NK-92 treated with Interleukin-12 subunit alpha and Interleukin-12 subunit beta, amount 100 ng/mL, for 24 hours (cell line): ENCODE measurements at places on chromosomes 13 and 19.

DNA sequence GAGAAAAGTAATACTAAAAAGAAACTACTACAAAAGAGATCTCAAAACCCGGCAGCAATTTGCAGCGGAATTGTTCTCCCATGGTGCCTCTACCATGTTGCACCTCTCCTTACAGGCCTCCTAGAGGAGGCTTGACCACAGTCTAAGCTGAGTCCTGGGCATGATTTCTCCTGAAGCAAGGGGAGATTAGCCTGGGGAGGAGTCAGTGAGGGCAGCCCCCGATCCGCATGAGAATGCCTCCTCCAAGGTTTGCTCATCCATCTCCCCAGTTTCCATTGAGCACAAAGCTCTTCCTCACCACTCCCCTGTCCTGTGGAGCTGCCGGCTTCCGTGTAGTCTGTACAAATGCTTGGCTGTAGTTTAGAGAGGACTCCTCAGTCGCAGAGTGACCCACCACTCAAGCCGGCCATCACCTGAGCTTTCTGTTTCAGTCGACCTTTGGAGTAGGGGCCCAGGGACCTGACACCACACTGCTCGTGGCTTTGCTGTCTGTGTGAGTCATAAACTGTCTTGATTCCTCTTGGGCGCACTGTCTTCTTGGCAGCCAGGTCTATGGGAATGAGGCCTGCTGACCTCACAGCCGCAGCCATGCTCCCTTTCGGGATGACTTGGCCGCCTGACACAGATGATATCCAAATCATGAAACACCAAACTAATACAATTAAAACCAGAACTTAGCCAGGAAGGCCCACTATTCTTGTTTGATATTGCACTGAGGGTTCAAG, 72.3 kb downstream of the C1QTNF9 start:
- DNase-seq, result no peak

GRCh38 chr19:16457195-16457953, 14.4 kb downstream of the EPS15L1 start:
- DNase-seq, result no peak

DNA sequence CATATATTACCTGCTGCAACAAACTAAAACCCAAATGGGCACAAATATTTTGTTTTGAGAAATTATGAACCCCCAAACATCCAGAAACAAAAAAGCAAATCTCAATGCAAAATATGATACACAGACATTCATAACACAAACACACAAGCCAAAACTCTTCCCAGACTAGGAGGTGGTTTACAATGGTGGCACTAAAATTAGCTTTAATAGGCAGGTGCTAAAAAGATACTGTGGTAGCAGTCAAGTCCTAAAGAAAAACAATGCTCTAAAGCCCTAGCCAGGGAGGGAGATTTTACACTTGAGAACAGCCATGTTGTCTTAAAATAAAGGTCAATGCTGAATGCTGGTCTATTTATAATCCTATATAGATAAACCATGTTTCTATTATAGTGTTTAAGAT, 65.0 kb downstream of the DOCK9 start:
- no peak for DNase-seq

- no peak for DNase-seq
Observed at GRCh38 chr19:44992336-44993163, 8.7 kb upstream of the RELB start.

DNA sequence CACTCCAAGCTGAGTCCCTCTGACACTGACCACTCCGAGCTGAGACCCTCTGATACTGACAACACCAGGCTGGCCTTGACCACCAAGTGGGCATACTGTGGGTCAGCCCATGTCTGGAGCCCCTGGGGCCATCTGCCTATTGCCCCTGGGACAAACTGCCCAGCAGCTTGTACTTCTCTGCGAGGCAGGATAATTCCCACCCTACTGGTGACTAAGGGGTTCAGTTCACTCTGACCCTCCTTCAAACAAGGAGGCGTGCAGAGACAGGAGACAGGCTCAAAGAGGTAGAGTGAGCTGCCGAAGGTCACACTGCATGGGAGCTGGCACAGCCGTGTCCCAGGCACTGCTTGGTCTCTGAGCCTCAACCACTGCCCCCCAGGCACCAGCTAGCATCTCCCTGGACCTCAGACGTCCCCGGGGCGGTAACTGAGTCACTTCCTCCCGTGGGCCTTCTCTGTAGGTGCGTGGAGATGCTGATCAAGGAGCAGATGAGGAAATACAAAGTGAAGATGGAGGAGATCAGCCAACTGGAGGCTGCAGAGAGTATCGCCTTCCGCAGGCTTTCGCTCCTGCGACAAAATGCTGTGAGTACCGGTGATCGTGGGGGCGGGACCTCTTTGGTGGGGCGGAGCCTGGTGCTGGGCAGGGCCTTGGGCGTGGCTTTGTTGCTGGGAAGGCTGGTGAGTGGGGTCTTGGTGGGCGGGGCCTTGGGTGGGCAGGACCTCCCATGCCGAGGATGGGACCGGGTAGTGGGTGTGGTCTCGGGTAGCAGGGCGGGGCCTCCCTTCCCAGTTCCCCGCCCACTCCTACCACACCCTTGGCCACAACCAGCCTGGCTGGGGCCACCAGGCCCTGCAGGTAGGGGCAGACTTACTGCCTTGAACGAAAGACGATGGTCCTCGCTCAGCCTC, 5.8 kb upstream of the USE1 start:
- no peak for DNase-seq

DNA sequence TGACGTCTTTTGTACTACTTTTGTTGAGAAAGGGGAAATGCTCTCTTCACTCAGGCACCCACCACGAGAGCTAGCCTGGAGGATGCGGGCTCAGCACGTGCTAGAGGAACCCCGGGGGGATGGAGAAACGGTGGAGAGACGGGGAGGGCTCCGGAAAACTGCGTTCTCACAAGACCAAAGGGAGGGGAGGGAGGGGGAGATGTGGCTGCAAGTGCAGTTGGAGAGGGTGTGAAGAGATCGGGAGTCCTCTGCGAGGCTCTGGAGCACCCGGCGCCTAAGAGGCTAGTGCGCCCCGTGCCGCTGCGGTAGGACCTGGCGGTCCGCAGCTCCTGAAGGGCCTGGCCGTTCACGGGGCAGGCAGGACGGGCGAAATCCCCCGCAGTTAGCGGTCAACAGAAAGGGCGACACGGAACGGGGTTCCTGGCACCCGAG, 43.4 kb upstream of the XPO4 start:
- no peak for DNase-seq

DNA sequence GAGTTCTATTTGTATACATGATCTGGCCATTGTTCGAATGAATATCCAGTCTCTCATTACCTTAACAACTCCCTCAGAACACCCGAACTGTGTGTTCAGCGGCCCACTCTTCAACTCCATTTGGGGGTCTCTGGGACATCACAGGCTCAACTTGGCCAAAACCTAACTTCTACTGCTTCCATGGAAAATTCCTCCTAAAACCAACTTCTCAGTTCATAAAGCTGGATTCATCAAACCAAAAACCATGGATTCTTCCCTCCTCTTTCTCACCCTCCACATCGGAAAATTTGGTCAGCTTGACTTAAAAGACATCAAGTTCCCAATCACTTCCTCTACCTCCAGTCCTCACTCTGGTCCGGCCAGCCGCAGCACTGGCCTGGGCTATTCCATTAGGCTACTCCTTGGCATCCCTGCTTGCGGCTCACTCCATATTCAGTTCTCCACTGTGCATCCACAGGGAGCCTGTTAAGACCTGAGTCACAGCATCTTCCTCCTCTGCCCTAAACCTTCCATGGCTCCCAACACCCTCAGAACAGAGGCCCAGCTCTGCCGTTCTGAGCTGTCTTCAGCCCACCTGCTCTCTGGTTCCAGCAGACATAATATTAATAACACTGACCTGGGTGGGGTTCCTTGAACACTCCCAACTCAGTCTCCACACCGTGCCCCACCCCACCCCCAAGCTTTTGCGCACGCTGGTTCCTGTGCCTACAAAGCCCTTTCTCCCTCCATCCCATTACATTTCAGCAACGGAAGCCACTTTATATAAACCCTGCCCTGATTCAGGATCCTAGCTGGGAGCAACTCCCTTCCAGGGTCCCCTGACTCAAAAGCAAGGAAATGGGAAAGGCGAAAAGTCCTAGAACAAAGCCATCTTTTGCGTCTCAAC, 1.1 kb downstream of the ZNF792 start:
- DNase-seq, result no peak

- no peak for DNase-seq
Observed at GRCh38 chr13:114130837-114131582, 1.4 kb downstream of the RASA3 start.

DNA sequence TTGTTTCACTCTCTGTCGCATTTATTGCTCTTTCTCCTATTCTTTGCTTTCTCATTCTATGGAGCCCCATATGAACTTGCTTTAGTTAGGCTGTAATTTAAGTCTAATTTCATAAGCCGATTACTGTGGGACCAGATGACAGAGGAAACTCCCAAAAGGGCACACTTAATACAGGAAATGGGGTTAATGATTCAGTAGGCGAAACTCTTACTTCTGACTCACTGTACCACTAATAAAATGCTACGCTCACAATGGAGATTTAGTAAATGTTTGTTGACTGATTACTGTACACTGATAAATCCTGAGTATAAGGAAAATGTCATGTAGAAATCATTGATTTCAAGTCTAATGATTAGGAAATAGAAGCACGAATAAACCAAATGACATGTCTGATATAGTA, 276.4 kb downstream of the KLF5 start:
- DNase-seq, result no peak

DNA sequence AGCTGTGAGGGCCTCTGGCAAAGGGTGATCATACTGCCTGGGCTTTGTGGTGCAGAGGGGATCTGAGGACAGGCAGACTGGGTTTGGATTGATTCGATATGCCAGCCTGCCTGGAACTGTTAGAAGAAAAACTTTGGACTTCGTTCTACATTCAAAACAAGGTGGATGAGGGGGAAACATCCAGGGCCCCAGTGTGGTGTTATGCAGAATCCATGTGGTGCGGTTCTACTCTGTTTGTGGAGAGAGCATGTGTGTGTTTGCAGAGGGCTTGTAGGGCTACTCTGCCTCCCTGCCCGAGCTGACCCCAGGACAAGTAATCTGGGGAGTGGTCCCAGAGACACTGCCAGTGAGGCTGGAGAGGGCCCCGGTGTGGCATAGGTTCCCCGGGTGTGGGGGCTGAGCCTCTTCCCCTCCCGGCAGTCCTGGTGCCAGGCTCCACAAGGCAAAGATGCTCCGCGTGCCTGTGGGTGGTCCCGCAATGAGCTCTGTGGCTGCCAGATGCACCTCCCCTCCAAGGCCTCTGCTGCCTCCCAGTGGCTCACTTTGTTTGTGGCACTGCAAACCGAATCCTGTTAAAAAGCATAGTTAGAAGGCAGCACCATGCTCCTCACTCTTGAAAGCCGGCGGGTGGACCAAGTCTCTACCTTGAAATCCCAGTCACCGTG, 22.3 kb upstream of the TFDP1 start:
- DNase-seq, result no peak

DNA sequence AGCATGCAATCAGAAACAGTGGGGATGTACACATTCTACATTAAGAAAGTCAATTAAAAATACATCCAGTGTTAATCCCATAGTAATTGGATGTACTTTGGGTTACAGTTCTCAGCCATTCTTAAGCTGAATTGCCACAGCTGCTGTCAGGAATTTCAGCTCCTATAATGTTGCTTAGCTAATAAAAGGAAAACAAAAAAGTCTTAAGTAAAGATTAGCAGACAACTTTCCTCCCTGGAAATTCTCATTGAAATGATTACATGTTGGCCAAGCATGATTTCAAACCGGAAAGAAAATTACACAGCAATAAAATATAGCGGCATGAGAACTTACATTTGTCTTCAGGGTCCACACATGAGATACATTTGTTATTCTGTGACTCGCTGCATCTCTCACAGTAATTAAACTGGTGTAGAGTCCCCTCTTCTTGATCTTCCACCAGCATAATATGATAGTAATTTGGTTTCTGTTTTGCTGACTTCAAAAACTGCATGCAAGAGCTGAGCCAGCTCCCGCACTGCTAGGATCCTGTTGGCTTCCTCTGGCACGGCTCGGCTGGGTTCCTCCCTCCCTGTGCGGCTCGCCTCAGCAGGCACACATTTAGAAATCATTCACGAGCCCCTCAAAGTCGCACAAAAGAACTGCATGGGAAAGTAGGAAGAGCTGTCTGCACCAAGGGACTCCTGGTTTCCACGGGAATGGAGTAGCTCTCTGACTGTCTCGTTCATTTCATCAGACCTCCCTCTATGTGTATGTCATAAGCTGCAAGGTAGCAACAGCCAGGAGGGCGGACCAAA, at the start of gene HTR2A:
HTR2A (minus strand) TSS at position 713 of the 797 bp plus-strand sequence. CDS start 1,147 bp downstream, outside the sequence.
- DNase-seq, result no peak

DNA sequence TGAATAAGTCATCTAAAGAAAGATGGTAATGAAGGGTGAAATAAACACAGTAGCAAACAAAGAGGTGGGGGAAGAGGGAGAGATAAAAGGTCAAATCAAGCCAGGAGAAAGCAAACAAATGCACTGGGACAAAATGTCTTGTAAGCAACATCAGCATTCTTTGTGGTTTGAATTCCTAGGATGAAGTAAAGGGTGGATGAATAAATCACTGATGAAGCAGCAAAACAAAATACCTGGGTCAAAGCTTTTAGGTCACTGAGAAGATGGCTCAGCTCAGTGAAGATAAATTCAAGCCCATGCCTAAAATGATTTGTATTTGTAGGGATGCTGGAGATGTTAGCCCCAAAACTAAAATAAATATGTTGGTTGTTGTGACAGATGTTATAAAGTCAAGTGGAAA, 86.5 kb upstream of the FBXL3 start:
- no peak for DNase-seq

- DNase-seq, result no peak
Observed at GRCh38 chr19:46391296-46392251, 21.8 kb downstream of the CCDC8 start.

DNA sequence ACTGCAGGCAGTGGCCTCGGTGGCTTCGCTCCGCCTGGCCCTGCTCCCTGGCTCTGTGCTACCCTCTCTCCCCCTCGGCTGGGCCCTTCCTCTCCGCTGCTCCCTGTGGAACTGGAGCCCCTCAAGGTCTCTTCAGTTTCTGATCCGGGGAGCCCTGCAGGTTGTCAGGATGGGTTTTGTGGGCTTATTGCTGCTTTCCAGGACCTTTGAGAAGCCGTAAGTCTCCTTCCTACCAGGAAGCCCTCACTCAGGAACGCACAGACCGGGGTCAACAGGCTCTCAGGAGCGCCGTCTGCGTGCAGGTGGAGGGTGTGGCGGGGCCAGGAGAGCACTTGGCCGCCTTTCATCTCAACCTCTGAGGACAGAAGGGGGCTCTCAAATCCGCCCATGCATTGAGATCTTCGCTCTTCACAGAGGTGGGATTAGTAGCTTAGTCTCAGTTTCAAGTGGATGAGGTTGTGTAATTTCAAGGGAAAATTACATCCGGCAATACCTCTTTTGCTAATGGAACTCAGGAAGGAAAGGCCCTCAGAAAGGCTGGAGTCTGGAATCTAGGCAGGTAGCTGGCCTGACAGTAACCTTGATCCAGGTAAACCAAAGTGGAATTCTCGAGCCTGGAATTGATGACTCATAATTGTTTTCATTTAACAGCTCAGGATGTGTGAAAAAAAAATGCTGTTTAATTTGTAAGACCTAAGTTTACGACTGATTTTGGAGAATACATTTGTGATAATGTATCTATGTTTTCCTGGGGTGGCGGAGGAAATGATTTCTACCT, 102.0 kb downstream of the ATP11A start:
- DNase-seq, result no peak

DNA sequence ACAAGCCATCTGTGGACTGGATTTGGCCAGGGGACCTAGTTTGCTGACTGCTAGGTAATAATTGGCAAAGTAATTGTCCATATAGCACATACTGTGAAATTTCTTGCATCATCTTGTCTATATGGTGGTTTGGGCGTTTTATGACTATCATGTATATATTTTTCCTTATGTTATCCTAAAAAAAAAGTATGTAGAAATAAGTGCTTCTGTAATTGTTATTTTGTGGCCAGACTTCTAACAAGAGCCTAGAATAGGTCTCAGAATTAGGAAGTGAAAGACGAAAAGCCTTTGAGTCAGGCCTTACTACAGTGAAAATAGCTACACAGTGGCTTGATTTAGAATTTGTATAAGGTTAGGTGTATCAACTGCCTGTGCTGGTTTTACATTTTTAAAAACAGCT, 4.2 kb downstream of the FNDC3A start:
- DNase-seq, result no peak
